ENCODE measurements at places on chromosomes 2 and 18.
A peak's percentile ranks its signal among the peaks of the same experiment; 100 is the strongest.

DNA sequence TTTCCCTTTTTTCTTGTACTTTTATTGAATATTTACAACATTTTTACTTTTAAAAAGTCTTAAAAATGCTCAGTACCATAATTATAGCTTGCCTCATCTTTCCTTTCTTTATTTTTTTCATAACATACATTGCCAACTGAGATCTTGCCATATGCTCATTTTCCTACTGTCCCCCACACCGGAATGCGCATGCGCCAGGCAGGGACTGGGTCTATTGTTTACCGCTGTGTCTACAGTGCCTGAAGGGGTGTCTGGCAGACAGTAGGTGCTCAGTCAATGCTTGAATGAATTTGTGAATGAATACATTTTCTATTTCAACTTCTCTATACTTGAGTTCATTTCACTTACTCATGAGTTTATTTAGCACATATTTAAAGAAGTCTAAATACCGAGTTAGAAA lies 158.0 kb downstream of the CYP26B1 start:
- DNase-seq, result no peak

- DNase-seq, result no peak
These were observed 97.7 kb upstream of the CAB39 start for GRCh38 chr2:230614913-230615332.

GRCh38 chr18:8081872-8082553 lies 514.9 kb downstream of the PTPRM start:
- no peak for DNase-seq

- DNase-seq, result no peak
These were observed 265.4 kb downstream of the HRH4 start for GRCh38 chr18:24725644-24726415.

- DNase-seq, result peak; percentile 6
These were observed 99.0 kb upstream of the CTDP1 start for GRCh38 chr18:79580498-79581171.

DNA sequence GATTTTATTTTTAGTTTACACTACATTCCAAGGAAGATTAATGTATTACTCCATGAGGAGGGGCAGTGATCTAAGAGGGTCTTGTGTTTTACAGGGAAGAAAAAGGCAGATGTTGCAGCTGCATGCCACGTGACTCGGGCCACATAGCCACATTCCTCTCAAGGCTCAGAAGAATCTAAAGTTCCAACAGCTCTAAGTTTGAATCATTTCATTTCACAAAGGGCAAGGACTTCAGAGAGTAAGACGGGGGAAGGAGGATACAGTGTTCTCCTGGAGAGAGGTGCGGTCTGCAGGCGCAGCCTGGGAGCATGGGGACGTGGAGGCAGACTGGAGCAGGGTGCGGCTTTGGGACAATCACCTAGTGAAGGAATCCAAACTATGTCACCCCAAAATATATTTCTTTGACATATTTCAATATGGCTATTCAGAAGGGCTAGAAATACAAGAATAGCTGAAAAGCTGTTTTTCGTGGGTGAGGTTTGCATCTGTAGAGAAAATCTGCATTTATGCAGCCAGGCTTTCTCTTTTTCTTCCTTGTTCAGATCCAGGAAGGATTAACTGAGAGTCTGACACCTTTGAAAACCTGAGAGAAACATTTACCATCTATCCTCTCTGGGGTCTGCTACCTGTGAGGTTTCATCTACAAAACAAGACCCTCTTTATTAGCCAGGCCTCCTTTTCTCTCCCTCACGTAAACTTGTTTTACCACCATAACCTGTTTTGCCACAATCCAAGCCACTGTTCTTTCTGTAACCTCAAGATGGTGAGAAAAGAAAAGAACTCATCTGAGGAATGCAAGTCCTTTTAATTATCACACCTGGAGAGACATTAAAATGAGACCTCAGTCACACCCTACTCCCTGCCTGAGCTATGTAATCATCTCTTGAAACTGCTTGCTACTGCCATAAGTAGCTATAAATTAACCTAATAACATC lies 165.1 kb upstream of the NDUFV2 start:
- no peak for DNase-seq

DNA sequence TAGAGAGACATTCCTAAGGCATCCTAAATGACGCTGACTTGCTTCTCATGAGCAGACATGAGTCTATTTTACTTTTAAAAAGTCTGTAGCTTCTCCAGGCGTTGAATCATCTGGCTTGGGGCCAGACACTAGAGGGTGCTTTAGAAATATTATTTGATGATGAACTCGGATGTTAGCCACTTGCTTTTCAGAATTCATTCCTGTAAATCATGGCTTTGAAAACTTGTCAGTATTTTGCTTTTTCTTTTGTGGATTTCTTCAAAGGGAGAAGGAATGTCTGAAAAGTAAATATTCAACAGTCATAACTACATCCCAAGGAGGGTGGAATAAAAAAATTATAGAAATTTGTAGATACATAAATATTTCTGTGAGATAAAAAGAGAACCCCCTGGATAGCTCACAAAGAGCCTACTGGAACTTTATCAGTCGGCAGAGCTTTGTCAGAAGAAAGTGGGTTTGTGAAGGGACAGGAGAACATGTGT lies 370.8 kb downstream of the OSR1 start:
- no peak for DNase-seq

GRCh38 chr2:236294647-236295046 lies 30.4 kb upstream of the ASB18 start:
- DNase-seq, result no peak

DNA sequence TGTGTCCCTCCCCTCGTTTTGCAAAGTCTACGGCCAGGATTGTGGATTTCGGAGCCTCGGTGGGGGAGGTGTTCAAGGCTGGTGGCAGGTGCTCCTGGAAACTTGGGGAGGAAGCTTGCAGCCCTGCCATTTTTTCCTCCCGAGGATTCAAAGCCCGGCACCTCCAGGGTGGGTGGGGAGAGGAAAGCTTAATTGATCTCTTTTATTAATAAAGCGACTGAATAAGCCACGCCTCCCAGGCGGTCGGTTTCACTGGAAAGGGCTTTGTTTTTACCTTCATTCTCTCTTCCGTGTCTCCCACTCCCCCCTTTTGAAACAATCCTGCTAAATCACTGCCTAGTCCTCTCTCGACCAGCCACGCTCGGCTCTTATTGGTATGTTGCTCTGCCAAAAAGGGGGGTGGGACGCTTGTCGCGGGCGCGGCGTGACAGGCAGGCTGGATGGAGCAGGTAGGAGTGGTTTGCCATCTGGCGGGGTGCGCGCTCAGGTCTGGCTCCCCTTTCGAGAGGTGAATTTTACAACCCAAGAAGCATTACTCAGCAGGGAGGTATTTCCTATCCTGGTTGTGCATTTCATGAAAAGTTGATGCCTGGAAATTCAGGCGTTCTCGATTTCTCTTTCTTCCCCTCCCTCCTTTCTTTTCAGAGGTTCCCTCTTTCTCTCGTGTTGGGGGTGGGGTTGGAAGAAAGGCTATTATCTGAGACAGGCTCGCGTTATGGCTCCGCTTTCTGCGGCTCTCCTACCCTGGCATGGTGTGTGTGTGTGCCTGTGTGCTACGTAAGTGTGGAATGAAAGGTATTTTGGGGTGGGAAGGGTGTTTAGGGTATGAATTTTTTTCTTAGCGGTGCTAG lies 1.4 kb downstream of the NEDD4L start:
- peak; percentile 85 for DNase-seq

- no peak for DNase-seq
These were observed 227.1 kb upstream of the LYPD1 start for GRCh38 chr2:132897111-132897510.

GRCh38 chr2:71292159-71292558 lies 39.4 kb upstream of the ZNF638 start:
- DNase-seq, result no peak

- DNase-seq, result peak; percentile 52
These were observed 979.5 kb upstream of the CELF4 start for GRCh38 chr18:38545071-38545470.

DNA sequence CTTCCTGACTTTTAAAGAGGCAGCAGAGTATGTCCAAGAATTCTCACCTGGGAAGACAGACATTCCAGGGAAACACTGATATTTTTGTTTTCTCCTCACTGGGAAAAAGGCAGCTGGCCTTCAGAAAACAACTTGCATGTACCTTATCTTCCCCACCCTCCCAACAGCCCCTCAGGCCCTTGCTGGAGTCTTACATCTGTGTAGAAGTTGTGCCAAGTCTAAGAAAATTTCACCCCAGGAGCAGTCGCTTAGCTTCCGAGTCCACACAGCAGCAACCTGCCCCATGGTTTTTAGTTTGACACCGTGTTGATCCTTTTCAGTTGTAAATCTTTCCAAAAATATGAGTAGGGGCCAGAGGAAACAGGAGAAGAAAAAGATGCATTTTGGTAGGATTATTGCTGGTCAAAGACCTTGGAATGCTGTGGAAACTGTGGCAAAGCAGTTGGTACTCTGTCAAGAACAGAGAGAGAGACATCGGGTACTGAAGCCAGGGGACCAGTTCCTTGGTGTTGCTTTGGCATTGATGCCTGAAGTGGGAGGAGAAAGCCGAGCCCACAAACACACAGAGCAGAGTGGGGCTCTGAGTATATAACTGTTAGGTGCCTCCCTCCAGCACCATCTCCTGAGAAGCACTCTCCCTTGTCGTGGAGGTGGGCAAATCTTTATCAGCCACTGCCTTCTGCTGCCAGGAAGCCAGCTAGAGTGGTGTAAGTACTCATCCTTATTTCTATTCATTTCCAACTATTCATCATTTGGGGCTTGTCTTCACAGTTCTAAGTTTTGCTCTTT lies at the start of gene SLC14A1:
TSS of gene SLC14A1 (plus strand) at position 615 of the 789 bp plus-strand sequence. CDS start 6,140 bp downstream, outside the sequence.
- no peak for DNase-seq

DNA sequence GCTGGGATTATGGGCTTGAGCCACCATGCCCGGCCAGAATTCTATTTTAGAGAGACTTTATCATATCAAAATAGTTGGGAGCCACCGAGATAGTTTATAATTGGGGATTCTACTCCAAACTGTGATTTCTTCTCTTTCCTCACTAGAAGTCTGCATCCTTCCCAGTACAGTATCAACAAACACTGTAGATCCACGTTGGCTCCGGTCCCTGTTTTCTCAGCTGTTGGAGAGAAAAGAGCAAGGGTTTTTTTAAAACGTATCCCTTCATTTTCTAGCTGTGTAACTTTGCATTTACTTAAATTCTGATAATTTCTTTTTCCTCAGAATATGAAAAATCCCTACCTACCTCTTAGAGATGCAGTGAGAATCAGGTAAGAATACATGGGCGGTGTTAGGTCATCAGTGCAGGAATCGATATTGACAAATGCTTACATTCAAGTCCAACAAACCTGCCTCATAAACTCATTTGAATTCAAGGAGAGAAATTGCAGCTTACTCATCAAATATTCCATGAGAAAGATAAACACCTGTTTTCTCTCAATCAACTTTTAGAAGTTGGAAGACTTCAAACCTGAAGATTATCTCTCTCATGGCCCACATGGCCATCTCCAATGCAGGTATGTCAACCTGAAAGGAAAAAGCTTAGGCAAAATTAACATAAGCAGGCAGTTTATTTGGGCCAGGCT lies 17.7 kb upstream of the PDCL3 start:
- no peak for DNase-seq

GRCh38 chr18:75105551-75106254 lies 103.2 kb downstream of the PTGR3 start:
- no peak for DNase-seq

DNA sequence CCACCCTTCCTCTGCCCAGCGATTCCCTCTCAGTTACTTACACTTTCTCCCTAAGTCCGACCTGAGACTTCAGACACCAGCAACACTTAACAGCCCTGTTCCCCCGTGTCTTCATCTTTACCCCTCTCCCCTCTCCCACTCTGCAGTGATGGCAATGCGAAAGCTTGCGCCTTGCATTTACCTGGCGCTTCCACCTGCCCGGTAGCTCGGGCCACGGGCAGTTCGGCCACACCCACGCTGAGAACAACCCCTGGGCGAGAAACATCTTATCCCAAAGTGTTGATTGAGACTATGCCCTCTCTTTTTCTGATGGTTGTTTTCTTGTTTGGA lies 558 bp downstream of the DNAJC10 start:
- DNase-seq, result no peak

GRCh38 chr18:35193316-35193715 lies 47.5 kb upstream of the ZNF397 start:
- DNase-seq, result no peak

GRCh38 chr2:223762853-223763252 lies 74.5 kb downstream of the AP1S3 start:
- DNase-seq, result no peak

GRCh38 chr2:233563663-233564430 lies 2.7 kb downstream of the USP40 start:
- no peak for DNase-seq

GRCh38 chr2:206211657-206212255 lies 52.1 kb downstream of the EEF1B2 start:
- DNase-seq, result no peak

DNA sequence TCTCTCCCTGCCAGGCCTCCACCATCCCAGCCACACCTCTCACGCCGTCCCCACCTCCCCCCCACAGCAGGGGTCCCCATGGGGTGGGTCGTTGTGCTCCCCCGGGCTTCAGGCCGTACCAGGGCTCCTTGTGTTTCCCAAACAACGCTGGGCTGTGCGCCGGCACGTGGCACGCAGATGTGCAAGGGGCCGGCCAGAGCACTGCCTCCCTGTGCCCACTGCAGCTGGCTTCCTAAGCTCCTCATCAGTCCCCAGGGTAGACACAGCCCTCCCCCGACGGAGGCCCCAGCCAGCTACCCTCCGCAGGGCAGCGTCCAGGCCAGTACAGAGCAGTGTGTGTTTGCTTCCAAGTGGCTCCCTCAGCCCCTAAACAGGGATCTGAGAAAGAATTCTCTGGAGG lies 34.0 kb downstream of the BIN1 start:
- no peak for DNase-seq

- DNase-seq, result no peak
These were observed 219.7 kb upstream of the EPHA4 start for GRCh38 chr2:221791844-221792243.

DNA sequence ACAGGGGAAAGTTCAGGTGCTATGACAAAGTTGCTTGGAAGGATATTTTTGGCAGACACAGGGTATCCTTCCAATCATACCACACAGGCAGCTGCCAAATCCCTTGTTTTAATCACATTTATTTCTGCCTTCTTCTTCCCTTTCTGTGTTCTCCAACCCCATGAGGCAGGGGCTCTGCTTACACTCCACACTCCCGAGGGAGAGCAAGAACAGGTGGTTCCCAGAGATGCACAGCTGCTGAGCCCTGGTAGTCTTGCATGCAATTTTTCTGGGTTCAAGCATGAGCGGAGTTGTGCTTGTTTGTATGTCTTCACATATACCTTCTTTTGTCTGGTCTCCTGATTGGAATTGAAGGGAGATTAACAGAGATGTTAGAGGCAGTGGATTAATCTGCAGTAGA lies 251.7 kb upstream of the ST6GAL2 start:
- DNase-seq, result no peak

GRCh38 chr2:203500951-203501350 lies 34.1 kb downstream of the RAPH1 start:
- DNase-seq, result no peak

GRCh38 chr2:233821709-233822100 lies 32.6 kb downstream of the HJURP start:
- no peak for DNase-seq

DNA sequence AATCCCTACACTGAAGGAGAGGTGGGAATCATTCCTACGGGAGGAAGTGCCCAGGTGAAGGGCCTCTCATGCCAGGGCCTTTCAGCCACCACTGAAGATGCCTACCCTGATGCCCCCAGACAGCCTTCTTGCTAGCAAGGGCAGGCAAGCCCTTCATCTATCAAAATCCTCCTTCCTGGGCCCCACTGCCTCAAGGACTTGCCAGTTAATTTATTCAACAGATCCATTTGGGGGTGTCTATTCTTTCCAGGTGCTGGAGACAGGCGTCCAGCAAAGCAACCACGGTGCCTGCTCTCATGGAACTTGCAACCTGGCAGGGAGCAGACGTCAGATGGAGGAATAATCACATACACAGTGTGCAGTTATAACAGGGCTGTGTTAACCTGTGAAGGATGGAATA lies 95.5 kb downstream of the GYPC start:
- DNase-seq, result no peak

All from WERI-Rb-1 (cell line).